ENCODE measurements at places on chromosomes 2 and 18.

- DNase-seq, result no peak
Measured at GRCh38 chr2:129611471-129611870, 368.0 kb upstream of the RAB6C start.

GRCh38 chr2:80361904-80362303, 57.4 kb upstream of the LRRTM1 start:
- DNase-seq, result no peak

DNA sequence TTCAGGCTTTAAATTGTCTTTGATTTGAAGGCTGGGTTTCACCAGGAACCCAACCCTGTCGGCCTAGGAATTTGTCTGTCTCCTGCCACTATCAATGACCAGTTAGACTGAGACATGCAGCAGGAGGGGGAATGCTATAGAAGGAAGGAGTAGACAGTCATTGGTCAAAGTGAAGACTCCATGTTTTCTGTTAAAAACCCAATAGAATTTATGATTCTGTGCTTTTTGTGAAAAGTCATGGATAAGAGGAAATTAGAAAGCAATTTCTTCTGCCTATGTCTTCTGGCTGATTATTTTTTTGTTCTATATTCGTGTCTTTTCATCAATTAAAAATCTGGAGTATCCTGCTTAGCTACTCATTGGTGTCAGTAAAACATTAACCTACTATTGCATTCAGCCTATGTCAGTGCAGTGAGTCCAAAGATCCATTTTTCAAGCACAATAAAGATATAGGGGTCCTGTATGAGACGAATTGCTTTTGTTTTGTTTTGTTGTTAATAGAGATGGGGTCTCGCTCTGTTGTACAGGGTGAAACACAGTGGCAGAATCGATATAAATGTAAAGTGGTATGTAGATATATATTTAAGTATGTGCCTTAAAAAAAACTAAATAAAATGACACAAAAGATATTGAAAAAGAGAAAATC, 7.9 kb upstream of the KYNU start:
- DNase-seq, result no peak

GRCh38 chr2:218860950-218861381, 1.4 kb downstream of the WNT6 start:
- DNase-seq, result peak; percentile 36

DNA sequence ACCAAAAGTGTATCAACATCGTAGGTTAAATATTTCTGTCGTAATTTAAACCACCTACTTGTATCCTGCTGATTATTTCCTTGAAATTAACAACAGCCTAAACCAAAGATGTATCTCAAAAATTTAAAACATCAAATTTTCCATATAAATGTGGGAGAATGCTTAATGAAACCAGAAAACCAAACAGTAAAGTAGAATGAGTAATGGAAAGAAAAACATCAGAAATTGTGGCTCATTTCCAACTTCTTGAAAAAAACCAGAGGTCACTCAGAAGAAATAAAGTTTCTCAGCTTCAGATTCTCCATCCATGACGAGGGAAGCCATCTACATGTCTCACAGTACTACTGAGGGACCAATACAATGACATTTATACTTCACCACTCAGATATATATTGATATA, 296.5 kb downstream of the NOL4 start:
- no peak for DNase-seq

- DNase-seq, result no peak
Measured at GRCh38 chr2:3839476-3839875, 136.1 kb downstream of the DCDC2C start.

GRCh38 chr2:146807568-146808168, 1037.2 kb upstream of the ACVR2A start:
- no peak for DNase-seq
